CD4-positive, alpha-beta memory T cell (primary cell): ENCODE measurements at places on chromosomes 16 and 17.

DNA sequence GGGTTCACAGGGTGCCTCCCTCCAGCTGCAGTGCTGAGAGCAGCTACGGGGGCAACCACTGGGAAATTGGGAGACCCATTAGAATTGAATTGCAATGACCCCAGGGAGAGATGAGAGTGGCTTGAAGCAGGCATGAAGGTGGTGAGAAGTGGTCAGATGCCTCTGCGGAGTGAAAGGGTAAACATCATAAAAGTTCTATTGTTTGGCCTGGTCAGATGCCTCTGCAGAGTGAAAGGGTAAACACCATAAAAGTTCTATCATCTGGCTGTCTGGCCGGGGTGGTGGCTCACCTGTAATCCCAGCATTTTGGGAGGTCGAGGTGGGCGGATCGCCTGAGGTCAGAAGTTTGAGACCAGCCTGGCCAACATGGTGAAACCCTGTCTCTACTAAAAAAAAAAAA lies 53.5 kb downstream of the TNFRSF13B start:
- DNase-seq, result no peak

GRCh38 chr17:79802039-79802735 lies 5.3 kb upstream of the CBX8 start:
- DNase-seq, result no peak

DNA sequence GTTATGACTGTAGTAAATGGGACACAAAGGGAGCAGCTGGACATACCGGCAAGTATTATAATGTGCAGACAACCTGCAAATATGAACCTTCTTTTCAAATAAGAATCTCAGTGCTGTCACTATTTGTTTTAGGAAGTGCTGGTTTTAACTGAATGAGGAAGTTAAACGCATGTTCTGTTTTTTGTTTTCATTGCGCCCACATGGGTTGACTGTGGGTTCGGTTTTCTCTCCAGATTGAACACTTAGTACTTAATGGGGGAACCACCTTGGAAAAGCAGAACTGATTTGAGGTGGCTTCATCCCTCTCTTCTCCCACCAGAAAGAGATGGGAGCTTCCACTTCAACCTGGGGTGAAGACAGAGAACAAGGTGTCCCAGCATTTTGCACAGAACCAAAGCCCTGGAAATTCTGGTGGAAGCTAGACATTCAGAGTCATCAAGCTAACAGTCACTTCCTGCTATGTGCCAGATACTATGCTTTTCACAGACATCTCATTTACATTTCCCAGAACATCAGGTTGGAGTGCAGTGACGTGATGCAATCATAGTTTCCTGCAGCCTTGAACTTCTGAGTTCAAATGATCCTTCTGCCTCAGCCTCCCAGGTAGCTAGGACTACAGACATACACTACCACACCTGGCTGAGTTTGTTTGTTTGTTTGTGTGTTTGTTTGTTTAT lies 149.8 kb downstream of the CDH13 start:
- DNase-seq, result no peak

GRCh38 chr17:57442401-57442823 lies 186.1 kb downstream of the MSI2 start:
- DNase-seq, result no peak

DNA sequence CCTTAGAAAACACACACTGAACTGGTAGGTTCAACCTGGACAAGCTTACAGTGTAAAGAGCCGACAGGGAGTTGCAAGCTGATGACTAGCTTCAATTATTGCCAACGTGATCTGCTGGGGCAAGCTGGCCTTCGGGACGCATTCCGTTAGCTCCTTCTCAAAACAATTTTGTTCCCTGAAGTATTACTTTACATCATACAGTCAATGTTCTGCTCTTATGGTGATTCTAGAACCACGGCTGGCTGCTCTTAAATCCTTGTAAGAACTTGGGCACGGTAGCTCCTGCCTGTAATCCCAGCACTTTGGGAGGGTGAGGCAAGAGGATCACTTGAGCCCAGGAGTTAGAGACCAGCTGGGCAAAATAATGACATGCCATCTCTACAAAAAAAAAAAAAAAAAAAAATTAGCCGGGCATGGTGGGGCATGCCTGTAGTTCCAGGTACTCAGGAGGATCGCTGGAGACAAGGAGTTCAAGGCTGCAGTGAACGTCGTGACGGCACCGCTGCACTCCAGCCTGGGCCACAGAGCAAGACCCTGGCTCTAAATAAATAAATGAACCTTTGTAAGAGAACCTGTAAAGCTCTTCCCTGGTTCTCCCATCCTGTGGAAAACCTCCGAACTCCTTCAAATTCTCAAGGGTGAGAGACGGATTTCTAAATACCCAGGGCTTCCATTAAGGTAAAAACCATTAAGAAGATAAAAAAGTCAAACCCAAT lies 2.0 kb downstream of the CDIP1 start:
- no peak for DNase-seq

GRCh38 chr16:1199347-1200013 lies 25.6 kb downstream of the TPSG1 start:
- DNase-seq, result no peak

DNA sequence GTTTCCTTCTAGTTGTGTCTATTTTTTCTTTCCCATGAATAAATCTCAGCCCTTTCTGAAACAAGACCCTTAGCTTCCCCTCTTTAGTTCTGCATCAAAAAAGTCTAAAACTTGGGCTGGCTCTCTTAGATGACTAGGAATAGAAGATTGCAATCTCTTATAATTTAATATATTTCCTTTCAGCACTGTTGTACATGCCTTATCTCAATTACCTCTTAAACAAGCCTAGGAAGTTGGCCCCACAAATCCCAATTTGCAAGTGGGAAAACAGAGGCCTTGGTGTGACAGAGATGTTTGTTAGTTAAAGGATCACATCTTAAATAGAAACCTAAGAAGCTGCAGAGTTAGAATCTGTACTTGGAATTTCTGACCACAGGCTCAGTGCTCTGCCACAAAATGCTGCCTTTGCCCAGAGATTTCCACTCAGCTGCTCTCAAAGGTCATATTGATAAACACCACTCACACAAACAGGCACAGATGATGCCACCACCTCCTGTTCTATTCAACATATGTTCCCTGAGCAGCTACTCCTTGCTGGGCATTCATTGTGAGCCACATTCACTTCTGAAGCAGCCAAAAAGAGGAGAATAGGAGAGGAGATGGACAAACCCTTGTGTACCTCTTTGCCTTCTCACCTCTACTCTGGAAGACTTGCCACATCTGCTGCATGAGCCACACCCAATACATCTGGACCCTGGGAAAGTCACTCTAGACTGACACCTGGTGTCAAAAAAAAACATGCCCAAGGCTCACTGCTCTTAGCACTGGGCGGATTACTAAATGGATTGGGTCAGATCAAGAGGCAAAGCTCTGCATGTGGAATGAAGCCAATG lies 5.5 kb downstream of the CCDC182 start:
- DNase-seq, result peak; percentile 4

DNA sequence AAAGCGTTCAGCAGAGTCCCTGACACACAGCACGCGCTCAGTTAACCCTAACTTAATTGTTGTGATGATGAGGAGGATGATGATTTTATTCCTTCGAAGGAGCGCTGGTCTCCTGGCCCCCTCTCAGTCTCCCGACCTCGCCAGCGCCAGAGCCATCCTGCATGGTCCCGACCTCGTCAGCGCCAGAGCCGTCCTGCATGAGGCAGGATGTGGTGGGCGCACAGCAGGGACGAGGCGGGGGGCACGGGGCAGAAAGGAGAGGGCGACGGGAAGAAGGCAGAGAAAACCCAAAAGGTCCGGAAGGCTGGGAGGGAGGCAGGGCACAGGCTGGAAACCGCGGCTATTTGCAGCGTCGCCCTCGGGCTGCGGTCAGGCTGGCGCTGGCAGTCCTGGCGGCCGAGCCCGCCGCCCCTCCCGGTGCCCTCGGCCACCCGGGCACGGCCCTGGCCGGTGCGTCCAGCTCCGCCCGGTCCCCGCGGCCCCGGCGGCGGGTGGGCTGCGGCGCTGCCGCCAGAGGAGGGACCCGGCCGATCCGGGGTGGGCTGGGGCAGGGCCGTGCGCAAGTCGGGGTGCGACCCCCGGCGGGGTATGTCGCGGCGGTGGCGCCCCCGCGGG lies 3.0 kb upstream of the TAC4 start:
- no peak for DNase-seq

- DNase-seq, result no peak
Measured at GRCh38 chr17:59680314-59680713, 26.9 kb downstream of the PTRH2 start.
